AG10803 (cell line): ENCODE measurements at places on chromosomes 11 and 22.

- no peak for DNase-seq
Observed at GRCh38 chr11:96146765-96147164, 196.2 kb downstream of the MAML2 start.

DNA sequence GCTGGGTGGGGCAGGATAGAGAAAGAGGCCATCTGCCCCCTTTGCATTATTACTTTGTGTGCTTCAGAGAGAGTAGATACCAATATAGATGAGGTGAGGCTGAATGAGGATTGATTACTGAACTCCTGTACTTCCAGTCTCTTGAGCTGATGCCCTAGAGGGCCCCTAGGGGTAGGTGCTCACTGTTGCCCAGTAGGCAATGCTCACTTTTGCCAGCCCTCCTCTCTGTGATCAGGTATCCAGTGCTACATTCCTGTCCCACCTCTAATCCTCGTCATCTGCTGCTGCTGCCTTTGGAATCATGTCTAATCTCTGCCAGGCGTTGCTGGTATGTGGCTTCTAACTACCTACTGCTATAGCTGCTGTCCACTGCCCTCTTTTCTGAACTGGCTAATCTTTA, 57.2 kb downstream of the CCDC83 start:
- DNase-seq: no peak

- DNase-seq: no peak
Observed at GRCh38 chr11:44789496-44789895, 62.7 kb downstream of the TSPAN18 start.

GRCh38 chr22:19689408-19689807, 24.9 kb upstream of the SEPTIN5 start:
- DNase-seq: no peak

DNA sequence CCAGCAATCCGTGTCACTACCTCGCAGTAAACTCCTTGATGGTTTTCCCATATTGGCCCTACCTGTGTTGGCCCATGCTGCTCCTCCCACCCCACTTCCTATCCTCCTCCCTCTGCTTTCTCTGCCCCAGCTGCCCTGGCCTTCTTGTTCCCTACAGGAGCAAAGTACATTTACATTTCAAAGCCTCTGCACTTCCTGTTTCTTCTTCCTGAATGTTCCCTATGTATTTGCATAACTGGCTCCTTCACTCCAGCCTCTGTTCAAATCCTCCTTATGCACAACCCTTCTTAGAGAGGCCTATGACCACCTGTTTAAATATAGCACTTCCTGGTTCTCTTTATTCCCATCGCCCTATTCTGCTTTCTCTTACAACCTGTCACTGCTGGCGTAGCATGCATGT, 62.2 kb downstream of the PARVA start:
- DNase-seq: no peak

- DNase-seq: no peak
Observed at GRCh38 chr11:1195682-1196515, 27.0 kb upstream of the MUC5B start.

DNA sequence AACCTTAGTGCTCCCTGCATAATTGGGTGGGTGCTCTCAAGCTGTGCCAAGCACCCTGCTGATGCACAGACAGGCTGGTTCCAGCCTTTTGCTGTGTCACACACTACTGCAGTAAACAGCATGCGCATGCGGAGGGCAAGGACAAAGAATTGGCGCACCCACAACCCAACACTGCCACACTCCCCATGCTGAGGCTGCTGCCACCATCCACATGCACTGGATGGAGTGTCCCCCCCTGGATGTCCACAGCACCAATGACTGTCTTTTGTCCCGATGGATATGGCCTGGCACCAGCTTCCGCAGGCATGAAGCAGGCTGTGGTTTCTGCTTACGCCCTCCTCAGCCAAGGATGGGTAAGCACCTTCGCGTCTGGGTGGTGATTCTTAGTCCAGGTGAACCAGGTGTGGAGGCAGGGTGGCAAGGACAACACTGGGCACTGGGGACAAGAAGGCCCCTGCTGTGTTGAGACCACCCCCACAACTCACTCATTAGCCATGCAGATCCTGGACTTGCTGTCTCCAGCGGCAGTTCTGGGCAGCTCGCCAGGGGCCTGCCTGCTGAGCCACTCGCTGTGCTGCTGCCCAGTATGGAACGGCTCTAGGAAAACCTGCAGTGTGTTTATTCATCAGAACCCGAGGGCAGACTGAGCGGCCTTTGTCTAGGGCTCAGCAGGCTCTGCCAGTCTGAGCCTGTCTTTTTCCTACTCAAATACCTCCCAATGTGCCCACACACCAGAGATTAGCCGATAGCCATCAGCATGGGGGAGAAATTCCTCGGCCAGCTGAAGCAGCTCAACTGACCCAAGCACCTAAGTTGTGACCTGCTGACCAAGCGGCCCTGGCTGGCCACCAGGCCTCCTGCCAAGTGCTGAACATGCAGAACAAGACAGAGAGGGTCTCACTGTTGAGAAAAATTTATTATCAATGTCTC, 8.2 kb upstream of the NAP1L4 start:
- DNase-seq: no peak

- no peak for DNase-seq
Observed at GRCh38 chr11:35162745-35163144, 23.8 kb downstream of the CD44 start.

- no peak for DNase-seq
Observed at GRCh38 chr22:41487037-41487935, 18.4 kb downstream of the ACO2 start.

DNA sequence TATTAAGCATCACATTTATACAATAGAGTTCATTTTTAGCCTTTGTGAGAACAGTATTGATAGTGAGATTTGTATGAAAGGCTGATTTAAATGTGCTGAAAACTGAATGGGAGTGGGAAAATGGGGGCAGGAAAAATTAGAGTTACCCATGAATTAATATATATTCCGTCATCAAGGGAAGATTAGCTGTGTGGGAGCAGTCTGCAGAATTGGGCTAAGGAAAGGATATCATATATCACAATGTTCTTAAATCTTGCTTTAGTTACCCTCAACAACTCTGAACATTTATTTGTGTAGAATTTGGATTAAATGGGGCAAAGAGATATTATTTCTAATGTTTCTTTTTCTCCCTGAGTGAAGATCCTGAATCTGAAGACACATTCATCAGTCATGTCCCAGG, at the start of gene OR51Q1:
Gene OR51Q1, plus strand, starts transcription at position 301 of the 400 bp plus-strand sequence. Its CDS starts 90 bp downstream, at position 391.
- no peak for DNase-seq

GRCh38 chr11:108392353-108392752, 75.0 kb downstream of the C11orf65 start:
- DNase-seq: no peak

DNA sequence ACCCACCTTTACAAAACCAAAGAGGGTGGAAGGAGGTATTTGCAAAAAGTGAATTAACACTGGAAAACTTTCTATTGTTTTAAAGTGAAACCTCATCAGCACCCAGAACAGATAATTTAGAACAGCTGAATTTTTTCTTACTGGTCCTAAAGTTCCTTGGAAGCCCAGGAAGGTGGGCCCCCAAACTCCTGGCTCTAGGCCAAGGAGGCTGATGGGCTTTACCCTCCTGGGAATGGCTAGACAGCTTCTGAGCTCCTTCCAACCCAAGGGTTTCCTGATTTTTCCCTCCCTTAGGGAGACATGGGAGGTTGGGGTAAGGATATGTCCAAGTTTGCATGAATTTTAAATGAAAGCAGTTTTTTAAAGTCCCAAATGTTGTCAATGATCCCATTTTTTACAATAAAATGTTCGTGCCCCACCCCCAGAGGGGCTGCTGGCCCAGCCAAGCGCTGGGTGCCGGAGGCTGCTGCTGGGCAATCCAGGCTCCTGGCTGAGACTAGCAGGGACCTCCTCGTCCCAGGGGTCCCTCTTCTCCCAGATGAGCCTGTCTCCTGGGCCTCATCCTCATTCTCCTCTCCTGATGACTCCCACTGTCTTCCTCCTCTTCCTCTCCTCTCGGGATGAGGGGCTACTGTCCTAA, 28.4 kb downstream of the RELT start:
- no peak for DNase-seq

GRCh38 chr11:57777969-57778317, 16.3 kb downstream of the CTNND1 start:
- DNase-seq: no peak

DNA sequence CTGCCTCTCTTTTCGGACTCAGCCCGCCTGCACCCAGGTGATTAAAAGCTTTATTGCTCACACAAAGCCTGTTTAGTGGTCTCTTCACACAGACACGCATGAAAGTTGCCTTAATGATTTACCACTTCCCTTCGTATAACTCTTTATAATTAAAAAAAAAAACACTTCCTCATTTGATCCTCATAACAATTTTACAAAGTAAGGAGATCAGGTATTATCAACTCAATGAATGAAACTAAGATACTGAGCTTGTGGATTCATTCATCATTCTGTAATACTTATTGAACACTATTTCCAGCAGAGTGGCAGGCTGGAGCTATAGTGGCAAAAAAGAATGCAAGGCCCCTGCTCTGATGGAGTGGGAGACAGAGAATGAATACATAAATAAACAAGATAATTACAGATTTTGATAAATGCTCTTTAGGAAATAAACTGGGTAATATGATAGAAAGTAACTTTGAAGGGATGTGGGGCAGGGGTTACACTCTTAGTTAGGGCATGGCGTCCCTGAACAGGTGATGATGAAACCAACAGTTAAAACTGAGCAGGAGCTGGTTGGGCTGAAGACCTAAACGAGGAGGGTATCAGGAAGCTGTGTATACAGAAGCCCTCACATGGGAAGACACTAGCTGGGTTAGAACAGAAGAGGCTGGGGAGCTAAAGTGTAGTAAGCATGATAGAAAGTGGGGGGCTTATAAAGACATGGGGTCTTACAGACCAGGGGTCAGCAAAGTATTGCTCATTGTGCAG, 5.4 kb upstream of the CRTAM start:
- DNase-seq: no peak

DNA sequence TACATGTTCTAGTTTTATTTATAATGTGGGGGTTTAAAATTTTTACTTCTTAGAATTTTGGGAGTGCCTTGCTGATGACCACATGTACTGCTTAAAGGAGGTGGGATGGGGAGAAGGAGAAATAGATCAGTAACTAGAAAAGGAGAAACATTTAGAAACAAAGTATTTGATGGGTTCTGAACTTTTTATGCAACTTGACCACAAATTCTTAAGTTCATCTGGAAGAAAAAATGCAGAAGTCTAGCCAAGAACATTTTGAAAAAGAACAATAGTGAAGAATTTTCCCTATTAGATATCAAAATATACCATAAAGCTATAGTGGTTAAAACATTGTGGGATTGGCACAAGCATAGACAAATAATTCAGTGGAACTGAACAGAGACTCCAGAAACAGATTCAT, 73.3 kb upstream of the AMPD3 start:
- DNase-seq: peak; percentile 95

GRCh38 chr11:46302866-46303265, 25.4 kb downstream of the CREB3L1 start:
- DNase-seq: no peak
